ENCODE measurements at places on chromosomes 7 and 10. TPM values are rescaled to one million over a fixed set of nuclear protein-coding genes. Genes with fewer than 3 reads are reported as not detected.
A peak's percentile ranks its signal among the peaks of the same experiment; 100 is the strongest.

POLD2 gene
- total RNA-seq: 126 TPM

GRCh38 chr7:74025146-74025545 lies 2.8 kb upstream of the ELN start:
- no peak overlapping the region for H3K4me3 ChIP-seq
- DNase-seq: no peak
- no peaks in the 10 kb centered on the region for H3K36me3 ChIP-seq
- H3K4me1 ChIP-seq: peaks cover 4% of the 10 kb centered on the region

DNA sequence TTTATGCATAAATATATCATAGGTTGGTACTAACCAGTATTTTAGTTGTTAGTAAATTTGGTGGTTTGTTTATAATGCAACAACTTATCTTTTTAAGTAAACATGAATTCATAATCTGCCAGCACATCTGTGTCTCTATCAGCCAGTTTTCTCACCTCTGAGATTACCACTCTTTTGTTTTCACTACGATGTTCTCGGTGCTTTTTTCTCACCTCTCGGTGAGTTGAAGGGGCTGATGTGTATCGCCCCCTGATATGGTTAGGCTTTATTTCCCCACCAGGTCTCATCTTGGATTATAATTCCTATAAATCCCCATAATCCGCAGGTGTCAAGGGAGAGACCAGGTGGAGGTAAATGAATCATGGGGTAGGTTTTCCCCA lies 114.1 kb downstream of the CAMK1D start:
- H3K27ac ChIP-seq: no peak overlapping the region
- no peaks in the 10 kb centered on the region for H3K27me3 ChIP-seq
- H3K4me1 ChIP-seq: no peaks in the 10 kb centered on the region
- H3K36me3 ChIP-seq: no peaks in the 10 kb centered on the region
- no peak overlapping the region for H3K4me3 ChIP-seq

GRCh38 chr7:98396768-98397167 lies 4.1 kb downstream of the BAIAP2L1 start:
- no peaks in the 10 kb centered on the region for H3K4me1 ChIP-seq
- no peak for DNase-seq
- H3K27ac ChIP-seq: no peak overlapping the region
- H3K36me3 ChIP-seq: peaks cover 11% of the 10 kb centered on the region
- no peaks in the 10 kb centered on the region for H3K27me3 ChIP-seq

- H3K36me3 ChIP-seq: peaks cover 14% of the 10 kb centered on the region
- peaks cover 8% of the 10 kb centered on the region for H3K27me3 ChIP-seq
- H3K4me1 ChIP-seq: peaks cover 4% of the 10 kb centered on the region
- H3K27ac ChIP-seq: no peak overlapping the region
- H3K4me3 ChIP-seq: peak overlapping the region; percentile 95
These were observed 436.8 kb upstream of the GALNT17 start for GRCh38 chr7:70694971-70695794.

GRCh38 chr7:3998060-3998459 lies 684.0 kb upstream of the FOXK1 start:
- no peaks in the 10 kb centered on the region for H3K27me3 ChIP-seq
- H3K4me1 ChIP-seq: no peaks in the 10 kb centered on the region
- H3K4me3 ChIP-seq: no peak overlapping the region
- DNase-seq: no peak
